ENCODE measurements at places on chromosomes 3 and 15.
A peak's percentile ranks its signal among the peaks of the same experiment; 100 is the strongest.

DNA sequence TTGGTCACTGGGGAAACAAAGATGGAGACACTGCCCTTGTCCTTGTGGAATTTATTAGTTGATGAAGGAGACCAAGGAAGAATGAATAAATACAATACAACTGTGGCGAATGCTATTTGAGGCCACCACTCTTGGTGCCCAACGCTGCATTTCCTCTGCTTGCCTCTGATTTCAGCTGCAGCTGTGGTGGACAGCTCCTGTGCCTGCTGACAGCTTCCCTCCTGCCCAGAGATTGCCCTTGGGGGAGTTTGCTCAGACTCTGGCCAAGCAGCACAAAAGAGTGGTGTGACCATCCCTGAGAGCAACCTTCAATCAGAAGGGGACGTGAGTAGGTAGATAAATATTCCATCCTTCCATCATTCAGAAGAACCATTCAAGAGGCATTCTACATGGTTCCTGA, 64.6 kb upstream of the FHIT start:
- no peak for DNase-seq

DNA sequence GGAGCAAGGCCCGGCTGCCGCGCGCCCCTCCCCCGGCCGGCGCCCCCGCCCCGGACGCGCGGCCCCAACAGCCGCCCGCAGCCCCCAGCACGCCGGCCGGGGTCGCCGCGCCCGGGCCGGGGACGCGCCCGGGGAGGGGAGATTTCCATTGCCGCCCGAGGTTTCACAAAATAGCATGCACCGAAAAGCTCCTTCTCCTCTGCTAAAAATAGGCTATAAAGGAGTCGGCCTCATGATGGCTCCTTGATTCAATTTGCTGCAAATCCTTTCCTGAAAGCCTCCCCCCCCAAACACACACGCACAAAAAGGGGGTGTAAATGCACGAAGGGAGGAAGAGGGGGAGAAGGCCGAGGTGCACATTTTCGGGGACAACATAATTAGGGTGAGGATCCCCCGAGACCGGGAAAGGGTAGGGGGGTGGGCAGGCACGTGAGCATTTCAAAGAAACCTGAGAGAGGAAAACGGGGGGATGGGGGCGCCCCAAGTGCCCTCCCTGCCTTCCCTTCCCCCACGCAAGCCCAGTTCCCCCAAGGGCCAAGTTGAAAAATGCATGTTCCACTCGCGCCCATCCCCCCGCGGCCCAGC, 734 bp downstream of the TBL1XR1 start:
- no peak for DNase-seq

- peak; percentile 51 for DNase-seq
Observed at GRCh38 chr15:70101459-70102113, 3.9 kb upstream of the TLE3 start.

GRCh38 chr3:194960446-194961032, 274.9 kb downstream of the FAM43A start:
- DNase-seq: no peak

DNA sequence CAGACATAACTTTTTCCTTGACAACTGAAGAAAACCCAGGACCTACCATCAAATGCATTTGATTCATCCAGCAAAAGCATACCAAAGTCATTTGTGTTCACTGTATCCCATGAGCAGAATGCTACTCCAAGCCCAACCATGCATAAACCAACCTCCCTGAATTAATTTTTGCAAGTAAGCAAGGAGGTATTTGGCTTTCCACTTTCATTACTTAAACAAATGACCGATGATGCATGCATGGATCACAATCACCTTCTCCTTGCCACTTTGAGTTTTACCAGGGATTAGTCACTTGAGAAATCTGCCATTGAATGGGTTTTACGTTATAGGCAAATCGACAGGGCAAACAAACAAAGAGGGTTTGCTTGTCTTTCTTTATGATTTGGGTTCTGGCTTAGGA, 214.8 kb downstream of the FMN1 start:
- DNase-seq: no peak

DNA sequence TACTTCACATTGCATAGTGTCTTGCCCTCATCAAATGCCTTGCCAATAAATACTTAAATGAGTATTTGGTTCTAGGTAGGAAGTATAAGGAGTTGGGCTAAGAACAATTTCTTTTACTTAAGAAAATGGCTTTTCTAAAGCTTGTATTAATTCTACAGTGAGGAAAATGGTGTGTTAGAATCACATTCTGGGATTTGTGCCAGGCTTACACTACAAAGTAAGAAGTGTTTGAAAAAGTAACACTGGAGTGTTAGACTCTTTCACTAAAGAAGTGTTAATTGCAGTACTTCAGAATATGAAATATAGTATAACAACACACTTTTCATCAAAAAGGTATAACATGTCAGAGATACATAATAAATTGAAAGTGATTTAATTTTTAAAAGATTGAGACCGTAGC, 328.7 kb downstream of the C3orf38 start:
- DNase-seq: no peak

- DNase-seq: no peak
Observed at GRCh38 chr3:173064631-173065030, 76.4 kb downstream of the SPATA16 start.

DNA sequence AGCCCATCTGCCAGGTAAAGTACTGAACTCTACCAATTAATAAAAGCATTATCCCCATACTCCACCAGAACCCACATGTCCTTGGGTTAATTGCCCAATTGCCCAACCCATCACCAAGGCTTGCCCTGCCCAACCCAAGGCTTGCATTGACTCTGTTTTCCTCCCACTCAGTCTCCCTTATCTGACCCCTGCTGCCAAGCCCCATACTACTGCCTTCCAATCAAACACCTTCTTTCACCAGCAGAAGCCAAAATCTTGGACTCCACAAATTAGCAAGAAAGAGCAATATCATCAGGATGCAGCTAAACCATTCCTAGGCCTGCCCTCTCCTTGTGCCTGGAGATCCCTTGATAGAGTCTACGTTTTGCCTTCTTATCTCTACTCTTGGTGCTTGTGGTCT, 602.9 kb downstream of the NTRK3 start:
- no peak for DNase-seq

- no peak for DNase-seq
Observed at GRCh38 chr3:39637807-39638206, 170.3 kb downstream of the MOBP start.

DNA sequence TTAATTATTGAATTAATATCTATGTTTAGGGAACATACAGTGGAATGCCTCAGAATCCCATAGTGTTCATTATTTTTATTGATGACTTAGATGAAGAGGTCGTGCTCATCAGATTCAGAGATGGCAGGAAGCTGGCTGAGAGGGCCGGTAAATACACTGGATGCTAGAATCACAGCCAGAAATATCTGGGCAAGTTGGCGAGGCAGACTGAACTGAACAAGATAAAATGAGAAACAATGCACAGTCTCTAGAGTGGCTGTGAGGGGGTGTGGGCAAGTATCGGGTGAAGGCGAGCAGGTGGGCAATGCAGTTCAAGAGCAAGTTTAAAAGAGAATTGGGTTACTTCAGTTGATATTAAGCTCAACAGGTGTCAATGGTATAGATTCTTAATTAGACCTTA, 5.9 kb downstream of the DGKG start:
- DNase-seq: no peak

GRCh38 chr3:150830094-150830681, 67.2 kb upstream of the SIAH2 start:
- DNase-seq: no peak

GRCh38 chr15:25939122-25939521, 76.0 kb upstream of the ATP10A start:
- no peak for DNase-seq

DNA sequence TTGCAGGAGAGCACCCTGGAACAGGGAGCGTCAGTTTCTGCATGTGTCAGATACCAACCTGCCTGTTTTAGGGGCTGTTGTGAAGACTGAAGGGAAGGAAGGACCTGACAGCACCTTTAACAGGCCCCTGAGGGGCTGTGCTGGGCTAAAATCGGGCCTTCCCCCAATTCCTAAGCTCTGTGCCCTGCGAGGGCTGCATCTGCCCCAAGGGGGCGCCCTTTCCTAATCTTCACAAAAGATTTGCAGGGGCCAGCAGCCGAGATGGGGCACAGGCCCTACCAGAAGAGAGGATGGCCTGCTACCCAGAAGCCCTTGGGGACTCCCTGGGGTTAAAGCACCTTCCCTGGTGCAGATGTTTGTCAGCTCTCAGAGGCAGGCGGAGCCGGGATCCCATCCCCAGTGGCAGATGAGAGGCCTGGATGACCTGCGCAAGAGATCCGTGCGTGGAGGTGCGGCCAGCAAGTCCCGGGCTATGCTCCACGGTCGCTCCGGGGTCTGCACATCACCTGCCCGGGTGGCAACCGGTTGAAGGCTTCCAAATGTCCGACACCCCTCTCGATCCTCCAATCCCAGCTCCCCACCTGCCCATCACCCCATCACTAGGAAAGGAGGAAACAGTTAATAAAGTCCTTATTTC, 53.6 kb downstream of the RHCG start:
- peak; percentile 34 for DNase-seq

GRCh38 chr3:58324391-58325390, 8.0 kb upstream of the PXK start:
- no peak for DNase-seq

GRCh38 chr3:43670635-43671522, 19.9 kb upstream of the ABHD5 start:
- DNase-seq: no peak

GRCh38 chr3:100440895-100441294, 39.6 kb downstream of the LNP1 start:
- no peak for DNase-seq

GRCh38 chr3:178823591-178824246, 247.9 kb downstream of the ZMAT3 start:
- no peak for DNase-seq

- no peak for DNase-seq
Observed at GRCh38 chr3:39082666-39083313, 24.6 kb downstream of the GORASP1 start.

DNA sequence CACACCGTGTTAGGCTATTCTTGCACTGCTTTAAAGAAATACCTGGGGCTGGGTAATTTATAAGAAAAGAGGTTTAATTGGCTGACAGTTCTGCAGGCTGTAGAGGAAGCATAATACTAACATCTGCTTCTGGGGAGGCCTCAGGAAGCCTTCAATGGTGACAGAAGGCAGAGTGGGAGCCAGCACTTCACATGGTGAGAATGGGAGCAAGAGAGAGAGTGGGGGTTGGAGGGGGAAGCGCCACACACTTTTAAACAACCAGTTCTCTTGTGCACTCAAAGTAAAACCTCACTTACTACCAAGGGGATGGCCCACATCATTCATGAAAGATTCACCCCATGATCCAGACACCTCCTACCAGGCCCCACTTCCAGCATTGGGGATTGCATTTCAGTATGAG, 181.1 kb downstream of the APBA2 start:
- peak; percentile 6 for DNase-seq

DNA sequence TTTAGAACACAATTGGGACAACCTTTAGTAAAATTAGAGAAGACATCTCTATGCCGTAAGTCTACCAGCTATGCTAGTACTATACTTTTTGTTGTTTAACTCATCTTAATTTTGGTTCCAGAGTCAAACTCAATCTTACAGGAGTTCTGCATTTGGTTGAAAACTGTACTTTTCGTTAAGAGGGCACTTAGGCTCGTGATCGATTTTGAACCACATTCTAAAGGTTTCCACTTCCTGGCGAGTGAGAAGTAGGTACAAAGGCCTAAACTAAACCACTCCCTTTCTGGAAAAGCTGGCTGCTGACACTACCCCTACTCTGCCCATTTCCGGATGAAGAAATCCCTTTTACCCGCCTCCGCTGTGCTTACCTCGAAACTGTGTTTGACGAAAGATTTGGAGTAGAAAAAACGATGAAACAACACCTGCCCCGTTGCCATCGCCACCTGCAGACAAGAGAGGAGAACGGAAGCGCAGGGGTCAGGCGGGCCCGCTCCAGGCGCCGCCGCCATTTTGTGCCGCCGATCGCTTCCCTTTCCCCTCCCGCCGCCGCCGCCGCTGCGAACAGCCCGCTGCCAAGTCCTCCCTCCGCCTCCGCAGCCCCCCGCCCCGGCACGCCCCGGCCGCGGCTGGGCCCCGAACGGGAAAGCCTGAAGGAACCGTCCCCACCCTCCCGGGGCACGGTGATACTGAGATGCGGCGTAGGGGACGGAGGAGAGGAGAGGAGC, 748 bp downstream of the CCNL1 start:
- peak; percentile 26 for DNase-seq

DNA sequence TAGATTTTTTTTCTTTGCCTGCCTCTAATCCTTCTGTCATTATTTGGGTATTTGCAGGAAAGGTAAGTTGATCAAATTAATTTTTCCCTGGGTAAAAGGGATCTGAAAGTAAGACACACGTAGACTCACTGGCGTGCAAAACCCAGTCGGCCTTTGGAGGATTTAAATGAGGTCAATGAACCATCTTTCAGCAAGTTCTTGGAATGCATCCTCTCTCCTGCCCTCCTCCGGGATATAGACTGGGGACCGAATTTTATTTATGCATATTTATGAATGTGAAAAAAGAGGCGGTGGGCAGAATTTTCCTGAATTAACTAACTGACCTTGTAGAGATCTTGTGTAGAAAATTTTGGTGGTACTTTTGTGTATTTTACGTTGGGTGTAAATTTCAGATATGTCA, 2.2 kb downstream of the CADM2 start:
- DNase-seq: no peak

DNA sequence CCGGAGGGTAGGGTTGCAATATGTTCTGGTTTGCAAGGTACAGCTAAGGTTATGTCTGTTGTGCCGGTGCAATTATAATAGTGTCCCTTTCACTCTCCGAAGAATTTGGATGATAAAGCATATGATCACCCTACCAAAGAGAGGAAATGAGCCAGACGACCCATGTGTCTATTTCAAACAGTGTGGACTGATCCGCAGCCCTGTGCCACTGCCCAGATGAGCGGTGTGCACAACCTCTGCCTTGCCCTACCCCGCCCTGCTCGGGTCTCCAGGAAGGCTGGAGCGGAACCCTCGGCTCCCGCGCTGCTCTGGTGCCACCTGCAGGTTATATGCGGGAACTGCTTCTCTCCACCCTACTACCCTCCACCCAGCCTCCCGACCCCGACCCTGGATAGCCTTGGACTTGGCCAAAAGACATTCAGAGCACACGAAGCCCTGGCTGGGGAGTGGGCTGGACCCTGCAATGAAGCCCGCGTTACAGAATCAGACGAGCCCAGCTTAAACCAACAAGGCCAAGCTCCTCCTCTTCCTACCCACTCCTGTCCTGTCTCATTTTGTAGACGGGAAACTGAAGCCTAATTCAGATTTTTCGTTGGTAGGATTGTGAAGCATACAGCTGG, 68.4 kb upstream of the CHRNB4 start:
- peak; percentile 51 for DNase-seq

Measured in NCI-H1694 treated with DMSO at 0.1 percent for 48 hours (cell line).